ENCODE measurements at places on chromosomes 16 and 17. TPM values are rescaled to one million over a fixed set of nuclear protein-coding genes. Genes with fewer than 3 reads are reported as not detected.

The GP2 gene
- not detected for total RNA-seq

The TLE7 gene
- total RNA-seq = not detected

The CACNG3 gene
- total RNA-seq = not detected

The EPOP gene
- 1.2 TPM for total RNA-seq

The SLC13A2 gene
- not detected for total RNA-seq

The ABCA6 gene
- total RNA-seq = 0.84 TPM

The TEKT3 gene
- not detected for total RNA-seq

The PLA2G10 gene
- total RNA-seq = not detected

The CAMKK1 gene
- 3.5 TPM for total RNA-seq

The CACNG1 gene
- total RNA-seq = not detected

The CLEC10A gene
- total RNA-seq = not detected

The C17orf107 gene
- 2.5 TPM for total RNA-seq

The TMEM256 gene
- 213 TPM for total RNA-seq

The FAM234A gene
- 86.8 TPM for total RNA-seq
